ENCODE measurements at places on chromosomes 3 and 15.

DNA sequence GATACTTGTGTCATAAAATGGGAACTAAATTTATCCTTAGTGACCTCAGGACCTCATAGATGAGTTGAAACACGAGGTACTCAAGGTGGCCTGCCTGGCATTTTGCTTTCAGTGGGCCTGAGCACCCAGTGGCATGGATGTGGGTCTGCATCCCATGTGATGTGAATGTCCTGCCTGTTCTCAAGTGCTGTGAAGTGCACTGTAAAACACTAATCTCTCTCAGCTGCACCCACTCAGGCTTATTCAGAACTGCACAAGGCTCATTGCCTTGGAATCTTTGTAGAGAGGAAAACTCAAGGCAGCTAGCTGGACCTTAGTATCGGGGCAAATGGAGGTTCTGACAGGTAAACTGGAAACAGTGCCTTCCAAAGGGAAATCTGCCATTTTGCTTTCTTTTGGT, 767.0 kb downstream of the TUSC7 start:
- no peak for DNase-seq

DNA sequence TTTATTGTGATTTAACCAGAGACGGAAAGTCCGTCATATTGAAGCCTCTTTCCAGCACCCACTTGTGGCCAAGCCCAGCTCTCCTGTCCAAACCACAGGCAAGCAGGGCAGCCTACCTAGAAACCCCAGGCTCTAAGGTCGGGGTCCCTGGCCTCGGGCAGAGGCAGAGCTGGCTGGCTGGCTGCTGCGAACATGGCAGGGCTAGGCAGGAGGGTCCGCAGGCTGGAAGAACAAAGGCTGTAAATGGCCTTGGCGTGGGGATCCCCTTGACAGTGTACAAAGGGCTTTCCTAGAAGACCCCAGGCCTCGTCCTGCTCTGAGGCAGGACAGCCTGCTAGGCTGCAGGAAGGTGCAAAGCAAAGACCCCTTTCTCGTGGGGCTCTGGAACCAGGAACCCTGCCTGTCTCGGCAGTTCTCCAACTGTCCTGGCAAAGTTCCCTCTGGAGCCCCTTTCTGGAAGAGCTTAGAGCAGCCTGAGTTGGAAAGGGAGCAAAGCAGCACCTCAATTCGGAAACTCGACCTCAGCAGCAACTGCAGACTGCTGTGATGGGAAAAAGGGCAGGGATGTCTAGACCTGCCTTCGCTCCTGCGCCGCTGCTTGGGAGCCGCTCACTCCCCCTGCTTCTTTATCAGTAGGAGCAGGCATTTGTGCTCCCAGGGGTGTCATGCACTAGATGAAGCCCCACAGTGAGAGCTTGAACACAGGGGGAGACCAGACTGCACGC, 8.5 kb downstream of the CALML4 start:
- DNase-seq, result no peak

DNA sequence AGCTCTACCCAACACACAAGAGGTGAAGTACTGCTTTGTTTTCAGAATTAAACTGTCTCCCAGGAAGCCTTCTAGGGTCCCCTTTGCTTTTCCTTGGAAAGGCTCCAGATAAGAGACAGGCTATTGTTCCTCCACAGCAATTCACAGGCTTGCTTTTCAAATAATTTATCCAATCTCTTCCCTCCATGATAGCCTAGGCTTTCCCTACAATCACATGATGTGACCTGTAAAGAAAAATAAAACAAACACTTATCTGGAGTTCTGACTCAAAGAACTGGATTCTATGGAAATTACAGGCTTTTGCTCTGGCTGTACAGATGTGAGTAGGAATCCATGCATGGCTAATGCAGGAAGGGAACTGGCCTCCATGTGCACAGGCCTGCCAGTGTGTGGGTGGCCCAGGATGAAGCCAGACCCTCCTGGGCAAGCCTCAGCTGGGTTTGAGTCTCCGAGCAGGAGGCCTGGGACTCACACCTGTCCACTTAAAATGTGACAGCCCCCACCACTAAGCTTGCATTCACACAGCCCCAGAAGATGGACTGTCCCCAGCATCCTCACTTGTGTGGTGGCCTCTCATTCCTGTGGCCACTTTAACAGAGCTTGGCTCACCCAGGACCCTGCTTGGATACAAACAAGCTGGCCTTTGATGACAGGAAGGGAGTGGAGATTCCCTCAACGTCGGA, 75.8 kb upstream of the LEKR1 start:
- no peak for DNase-seq

GRCh38 chr3:35523838-35524237, 115.5 kb upstream of the ARPP21 start:
- no peak for DNase-seq

- DNase-seq, result no peak
Measured at GRCh38 chr3:131020122-131020693, 6.4 kb downstream of the ASTE1 start.

GRCh38 chr3:72553298-72553697, 294.9 kb downstream of the SHQ1 start:
- no peak for DNase-seq

All from Panc1 (cell line).